Stimulated activated CD4-positive, alpha-beta T cell treated with anti-CD3 and anti-CD28 coated beads, Interleukin-1b, Interleukin-23, amount 100 ng/mL, for 24 hours (primary cell): ENCODE measurements at places on chromosomes 5 and 9.

DNA sequence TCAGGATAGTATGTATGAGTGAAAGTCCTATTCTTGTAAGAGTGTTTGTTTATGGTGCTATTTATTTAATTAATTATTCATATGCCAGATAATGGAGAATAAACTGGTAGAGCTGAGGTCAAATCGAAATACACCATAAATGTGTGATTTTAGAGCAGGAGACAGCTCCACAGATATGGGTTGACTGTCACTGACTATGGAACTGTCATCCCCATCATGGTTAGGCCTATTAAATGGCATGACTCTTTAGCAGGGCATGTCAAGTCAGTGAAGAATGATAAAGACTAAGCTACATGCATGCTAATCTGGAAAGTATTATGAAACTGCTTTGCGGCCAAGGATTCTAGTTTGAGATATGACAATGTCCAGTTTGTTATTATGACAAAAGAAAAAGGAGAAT lies 658.6 kb downstream of the ISL1 start:
- DNase-seq, result no peak

DNA sequence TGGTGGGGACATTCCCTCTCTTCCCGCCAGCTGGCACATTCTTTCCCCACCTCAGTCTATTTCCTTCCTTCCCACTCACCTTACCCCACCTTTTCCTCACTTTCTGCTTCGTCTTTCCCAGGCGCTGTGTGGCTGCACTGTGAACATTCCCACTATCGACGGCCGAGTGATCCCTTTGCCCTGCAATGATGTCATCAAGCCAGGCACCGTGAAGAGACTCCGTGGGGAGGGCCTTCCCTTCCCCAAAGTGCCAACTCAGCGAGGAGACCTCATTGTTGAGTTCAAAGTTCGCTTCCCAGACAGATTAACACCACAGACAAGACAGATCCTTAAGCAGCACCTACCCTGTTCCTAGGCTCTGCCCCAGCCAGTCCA lies 7.3 kb downstream of the DNAJB5 start:
- no peak for DNase-seq

- no peak for DNase-seq
These were observed 47.3 kb downstream of the FAM78A start for GRCh38 chr9:131228988-131229387.

DNA sequence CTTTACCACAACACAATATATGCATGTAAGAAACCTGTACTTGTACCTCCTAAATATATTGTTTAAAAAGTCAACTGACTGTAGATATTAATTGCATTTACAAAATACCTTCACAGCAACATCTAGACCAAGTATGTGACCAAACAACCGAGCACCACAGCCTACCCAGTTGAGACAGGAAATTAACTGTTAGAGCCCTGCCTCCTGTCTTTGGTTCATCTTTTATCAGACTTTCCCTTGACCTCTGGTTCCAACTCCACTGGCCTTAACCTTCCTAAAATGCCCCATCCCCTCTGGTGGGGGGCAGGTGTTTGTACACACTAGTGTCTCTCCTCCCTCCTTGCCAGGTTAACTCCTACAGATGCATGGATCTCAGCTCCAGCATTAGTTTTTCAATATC lies 155.0 kb upstream of the PANK3 start:
- no peak for DNase-seq

GRCh38 chr9:136045595-136046553 lies 49.2 kb downstream of the NACC2 start:
- DNase-seq, result no peak

- DNase-seq, result no peak
These were observed 148.8 kb downstream of the GADD45G start for GRCh38 chr9:89753472-89754055.

- no peak for DNase-seq
These were observed 909 bp downstream of the NDFIP1 start for GRCh38 chr5:142109331-142110045.

DNA sequence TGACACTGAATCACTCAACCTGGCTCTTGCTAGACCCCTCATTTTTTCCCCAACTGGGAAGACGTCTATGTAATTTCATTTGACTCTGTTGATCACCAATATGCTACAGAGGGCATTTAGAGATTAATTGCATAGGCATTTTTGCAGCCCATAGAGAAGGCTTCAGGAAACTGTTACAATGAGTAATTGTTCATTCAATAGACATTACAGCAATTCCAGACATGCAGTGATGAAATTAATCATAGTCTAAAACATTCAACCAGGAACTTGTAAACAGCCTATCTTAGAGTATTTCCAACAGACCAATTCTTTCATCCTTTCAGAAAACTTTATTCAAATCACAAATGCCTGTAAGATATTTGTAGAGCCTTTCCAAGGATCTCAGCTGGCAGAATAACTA lies 122.3 kb downstream of the MARCHF11 start:
- DNase-seq, result no peak

DNA sequence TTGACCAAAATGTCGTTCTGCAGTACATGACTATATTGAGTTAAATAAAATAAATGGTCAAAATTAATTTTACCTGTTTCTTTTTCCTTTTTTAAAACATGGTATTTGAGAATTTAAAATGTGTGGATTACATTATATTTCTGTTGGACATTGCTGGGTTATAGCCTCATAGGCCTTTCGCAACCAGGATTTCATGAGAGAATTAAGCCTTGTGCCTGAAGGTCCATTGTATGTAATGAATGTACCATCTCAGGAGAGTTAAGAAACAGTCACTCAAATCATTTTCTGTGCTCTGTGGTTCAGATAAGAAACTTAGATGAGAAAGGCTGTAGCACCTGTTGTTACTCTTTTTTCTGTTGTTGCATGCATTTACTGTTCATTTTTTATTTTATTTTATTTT lies 103.5 kb downstream of the ANGPTL2 start:
- no peak for DNase-seq

DNA sequence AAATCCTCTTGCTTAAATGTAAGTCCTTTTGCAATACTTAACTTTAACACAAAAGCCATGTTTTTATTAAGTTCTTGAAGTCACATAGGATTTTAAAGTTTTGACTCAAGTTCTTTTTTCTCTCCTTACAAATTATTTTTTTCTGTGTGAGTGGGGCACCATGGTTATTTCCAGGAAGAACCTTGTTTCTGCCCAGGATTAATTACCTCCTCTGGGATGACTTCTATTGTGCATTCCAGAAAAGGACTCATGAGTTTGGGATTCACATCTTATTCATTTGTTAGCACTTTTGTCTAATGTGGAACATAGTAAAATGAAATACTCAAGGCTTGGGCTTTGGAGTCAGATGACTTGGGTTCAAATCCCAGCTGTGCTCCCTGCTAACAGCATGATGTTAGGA lies 421.4 kb upstream of the WWC1 start:
- DNase-seq, result no peak
